ENCODE measurements at places on chromosomes 1 and 21.

GRCh38 chr1:40817791-40818263 is 34.2 kb downstream of the KCNQ4 start:
- DNase-seq, result no peak

DNA sequence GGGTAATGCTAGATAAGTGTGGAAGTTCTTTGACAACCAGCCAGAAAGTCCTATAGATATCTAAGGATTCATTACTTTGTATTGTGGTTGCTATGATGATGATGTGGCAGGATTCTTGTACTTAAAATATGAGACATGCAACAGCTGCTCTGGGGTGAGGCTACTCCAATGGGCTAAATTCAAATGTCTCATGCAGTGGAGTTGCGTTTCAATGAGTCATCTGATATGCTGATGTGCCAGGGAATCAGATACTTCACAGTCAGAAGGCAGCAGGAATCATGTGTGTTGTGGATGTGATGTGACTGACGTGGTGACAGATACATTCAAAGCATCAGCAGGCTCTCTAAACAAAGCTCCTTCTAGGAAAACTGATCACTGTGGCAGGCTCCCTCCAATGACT is 66.5 kb downstream of the TSEN15 start:
- no peak for DNase-seq

GRCh38 chr21:35737899-35738346 is 322.4 kb downstream of the SETD4 start:
- no peak for DNase-seq

DNA sequence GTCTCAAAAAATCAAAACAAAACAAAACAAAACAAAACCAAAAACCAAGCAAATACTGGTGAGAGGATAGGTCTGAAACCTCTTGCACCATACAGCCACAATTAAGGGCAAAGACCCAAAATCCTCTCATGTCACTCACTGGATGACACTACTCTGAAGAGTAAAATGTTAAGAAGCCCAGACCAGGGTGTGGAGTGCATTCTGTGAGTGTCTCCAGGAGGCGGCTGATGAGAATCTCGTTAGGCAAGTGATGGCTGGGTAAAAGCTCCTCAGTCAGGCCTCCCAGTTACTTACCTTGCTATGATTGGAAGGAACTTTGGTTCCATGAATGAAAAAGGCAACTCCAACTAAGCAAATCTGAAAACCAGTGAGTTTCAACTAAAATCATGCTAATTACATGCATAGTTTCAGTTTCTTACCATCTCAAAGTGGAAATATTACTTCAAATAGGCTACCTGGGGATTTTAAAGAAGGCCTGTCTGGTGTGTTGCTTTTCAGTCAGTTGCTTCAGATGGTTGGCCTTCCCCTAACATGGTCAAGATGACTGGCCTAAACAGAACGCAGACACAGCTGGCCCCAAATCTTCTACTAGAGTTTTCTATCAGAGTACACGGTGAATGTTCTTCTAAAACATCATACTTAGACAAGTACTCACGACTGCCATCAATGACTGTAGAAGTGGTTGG is 95.1 kb downstream of the KIAA0319L start:
- DNase-seq, result no peak

- no peak for DNase-seq
These were observed 63.0 kb downstream of the DPT start for GRCh38 chr1:168665975-168666374.
